Smooth muscle cell of the brain vasculature (primary cell): ENCODE measurements at places on chromosomes 7 and 10.

DNA sequence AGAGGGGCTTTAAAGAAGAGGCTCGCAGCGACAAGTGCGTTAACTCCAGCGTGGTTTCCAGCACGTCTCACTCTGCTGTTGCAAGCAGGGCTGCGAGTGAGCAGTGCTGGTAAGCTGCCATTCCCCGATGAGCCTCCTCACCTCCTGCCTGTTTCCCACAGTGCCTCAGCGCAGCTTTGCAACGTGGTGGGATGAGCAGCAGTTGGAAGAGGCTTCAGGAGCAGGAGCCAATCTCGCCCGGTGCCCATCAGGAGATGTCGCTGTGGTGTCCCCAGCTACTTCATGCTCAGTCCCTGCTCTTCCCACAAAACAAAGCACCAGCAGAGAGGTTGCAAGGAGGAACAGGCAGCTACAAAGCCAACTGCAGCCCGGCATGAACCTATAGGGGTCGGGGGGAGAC lies 2.4 kb upstream of the ADARB2 start:
- no peak for DNase-seq

DNA sequence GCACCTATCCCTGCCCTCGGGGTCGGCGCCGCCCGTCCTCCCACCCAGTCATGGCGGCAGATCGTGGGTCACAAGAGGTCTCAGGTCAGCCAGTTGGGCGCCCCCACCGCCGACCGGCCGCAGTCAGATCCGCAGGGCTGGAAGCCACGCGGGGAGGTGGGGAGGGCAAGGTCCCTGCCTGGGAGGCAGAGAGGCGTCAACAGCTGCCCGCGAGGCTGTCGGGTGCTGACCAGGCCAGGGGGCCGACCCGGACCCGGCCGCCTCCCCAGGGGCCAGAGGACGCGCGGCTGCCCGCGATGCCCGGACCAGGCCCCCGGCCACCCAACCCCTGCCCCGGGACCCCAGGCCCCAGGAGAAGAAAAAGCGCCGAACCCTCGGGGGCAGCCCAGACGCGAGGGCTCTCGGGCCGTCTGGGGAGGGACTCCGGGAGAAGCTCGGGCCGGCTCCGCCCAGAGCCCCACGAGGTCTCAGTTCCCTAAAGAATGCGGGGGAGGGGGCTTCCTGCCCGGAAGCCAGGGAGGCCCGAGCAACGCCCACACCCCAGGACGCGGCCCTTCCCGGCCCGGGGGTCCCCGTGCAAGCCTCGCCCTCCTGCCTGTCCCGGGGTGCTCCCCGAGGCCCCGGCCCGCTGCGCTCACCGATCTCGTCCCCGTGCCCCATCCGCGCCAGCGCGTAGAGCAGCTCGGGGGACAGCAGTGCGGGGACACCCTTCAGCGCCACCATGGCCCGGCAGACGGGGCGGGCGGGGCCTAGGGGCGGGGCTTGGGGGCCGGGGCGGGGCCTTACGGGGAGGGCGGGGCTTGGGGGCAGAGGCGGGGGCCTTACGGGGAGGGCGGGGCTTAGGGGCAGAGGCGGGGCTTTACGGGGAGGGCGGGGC lies at the start of gene FUOM:
FUOM (minus strand) TSS at position 735 of the 877 bp plus-strand sequence; CDS start at position 723, 12 bp downstream.
- DNase-seq: no peak

DNA sequence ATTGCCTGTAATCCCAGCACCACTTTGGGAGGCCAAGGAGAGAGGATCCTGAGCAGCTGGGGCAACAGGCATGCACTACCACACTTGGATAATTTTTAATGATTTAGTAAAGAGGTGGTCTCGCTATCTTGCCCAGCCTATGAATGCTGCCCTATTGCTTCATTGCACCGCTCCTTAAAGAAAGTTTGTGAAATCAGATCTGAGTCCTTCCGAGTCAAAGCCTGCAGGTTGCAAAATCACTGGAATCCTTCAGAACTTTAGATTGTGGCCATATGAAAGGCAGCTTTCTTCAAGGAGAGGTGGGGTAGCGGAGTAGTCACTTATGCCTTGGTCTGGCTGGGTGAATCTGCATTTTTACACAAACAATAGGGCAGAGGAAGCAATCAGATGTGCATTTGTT lies 166.3 kb downstream of the ARHGAP12 start:
- DNase-seq: no peak

DNA sequence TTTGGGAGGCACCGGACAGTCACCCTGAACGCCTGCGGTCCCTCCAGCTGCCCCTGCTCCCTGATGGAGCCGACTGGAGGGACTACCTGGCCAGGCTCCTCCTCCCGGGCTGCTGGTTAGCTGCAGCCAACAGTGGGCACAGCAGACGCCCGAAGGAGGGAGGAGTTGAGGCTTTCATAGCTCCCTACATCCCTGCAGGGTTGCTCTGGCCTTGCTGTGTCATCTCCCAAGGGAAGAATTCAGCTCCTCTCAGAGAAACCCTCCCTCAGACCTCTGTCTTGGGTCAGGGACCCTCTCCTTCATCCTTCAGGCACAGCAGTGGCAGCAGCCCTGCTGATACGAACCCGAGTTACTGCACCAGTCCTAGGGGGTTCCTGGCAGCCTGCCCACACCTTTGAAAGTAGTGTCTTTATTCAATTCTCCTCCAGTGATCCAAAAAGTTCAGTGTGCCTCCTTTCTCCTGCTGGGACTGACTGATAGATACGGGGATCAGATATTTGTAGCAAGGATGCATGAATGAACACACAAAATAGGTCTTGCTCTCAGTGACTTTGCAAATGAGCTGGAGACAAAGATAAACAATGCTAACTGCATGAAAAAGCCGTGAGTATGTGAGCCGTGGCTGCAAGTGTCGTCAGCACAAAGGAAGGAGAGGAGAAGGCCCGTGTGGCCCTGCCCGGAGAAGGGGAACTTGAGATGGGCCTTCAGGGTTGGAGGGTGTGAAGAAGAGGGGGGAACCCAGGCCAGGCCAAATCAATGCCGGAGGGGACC lies 136.6 kb downstream of the PRKAG2 start:
- DNase-seq: no peak

GRCh38 chr10:82922755-82923154 lies 1047.8 kb downstream of the NRG3 start:
- no peak for DNase-seq

DNA sequence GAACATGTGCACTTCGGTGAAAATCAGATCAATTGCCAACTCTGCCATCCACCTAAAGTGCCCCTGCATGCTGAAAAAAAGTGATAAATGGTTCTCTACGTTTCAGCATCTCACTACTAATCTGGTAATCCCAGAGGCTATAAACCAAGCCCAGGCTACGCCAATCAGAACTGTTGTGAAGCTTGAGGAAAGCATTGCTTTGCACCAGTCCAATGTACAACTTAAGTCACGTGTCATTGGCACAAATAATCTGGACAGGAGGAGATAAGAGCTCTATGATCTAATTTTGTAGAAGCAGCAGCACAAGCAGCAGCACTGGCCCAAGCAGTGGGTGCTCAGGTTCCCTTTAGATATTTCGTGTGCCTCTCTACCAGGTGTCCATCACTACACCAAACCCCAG lies 4.4 kb upstream of the EGR2 start:
- DNase-seq: no peak

GRCh38 chr7:8217200-8218068 lies 44.5 kb downstream of the ICA1 start:
- DNase-seq: peak; percentile 39

DNA sequence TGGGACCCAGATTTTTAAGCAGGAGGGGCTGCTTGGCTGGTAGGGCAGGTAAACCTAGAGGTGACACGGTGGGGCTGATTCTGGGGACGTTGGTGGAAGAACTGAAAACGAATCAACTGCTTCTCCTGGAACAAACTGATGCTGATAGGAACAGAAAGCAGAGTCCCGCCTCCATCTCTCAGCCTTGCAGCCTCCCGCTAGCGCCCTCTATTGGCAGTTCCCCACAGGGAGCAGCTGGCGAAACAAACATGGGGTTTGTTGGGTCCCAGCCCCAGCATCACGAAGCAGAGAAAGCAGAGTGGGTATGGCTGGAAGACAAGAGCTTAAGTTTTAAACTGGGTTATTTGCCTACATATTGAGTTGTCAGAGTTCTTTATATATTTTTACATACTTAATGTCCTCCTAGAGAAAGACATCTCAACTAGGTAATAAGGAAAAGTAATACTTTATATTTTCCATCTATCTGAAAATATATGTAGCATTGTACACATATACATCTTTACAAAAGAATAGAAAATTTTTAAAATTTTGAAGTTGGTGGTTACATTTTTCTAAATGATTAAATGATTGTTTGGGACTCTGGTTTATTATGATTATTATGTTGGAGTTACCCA lies 42.3 kb upstream of the FOXI2 start:
- no peak for DNase-seq

DNA sequence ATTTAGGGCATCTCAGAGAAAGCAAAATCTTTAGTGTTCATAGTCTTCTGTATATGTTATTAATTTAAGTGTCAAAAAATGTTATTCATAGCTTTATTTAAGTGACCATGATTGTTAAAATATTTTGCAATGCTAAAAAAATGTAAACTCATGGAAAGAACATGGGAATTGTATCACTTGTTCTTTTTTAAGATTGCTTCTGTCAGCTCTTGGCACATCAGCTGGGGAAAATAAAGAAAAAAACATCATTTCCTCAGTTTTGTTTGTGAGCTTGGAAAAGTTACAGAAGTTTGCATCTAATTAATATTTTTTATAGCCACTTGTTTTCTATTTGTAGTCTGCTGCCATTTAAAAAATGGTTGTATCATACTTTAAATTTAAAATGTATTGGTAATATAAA lies 285.9 kb upstream of the CSTF2T start:
- no peak for DNase-seq

DNA sequence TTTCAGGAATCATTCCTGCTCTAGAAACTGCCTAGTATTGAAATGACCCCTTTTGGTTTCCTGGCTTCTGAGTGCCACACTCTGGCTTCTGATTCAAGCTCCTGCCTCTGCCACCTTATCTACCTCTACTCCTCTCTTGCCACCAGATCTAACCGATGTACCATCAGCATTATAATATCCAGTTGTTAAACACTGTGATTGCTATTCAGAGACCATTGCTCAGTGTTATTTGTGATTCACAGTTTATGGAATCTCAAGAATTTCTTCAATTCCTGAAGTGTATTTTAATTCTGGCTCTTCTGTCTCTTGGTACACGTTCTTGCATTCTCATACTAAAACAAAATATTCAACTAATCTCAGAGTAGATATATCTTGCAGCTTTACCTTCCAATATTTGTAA lies 88.7 kb downstream of the DYNC1I1 start:
- DNase-seq: no peak
